ENCODE measurements at places on chromosomes 16 and 17. TPM values are rescaled to one million over a fixed set of nuclear protein-coding genes. Genes with fewer than 3 reads are reported as not detected.

DNA sequence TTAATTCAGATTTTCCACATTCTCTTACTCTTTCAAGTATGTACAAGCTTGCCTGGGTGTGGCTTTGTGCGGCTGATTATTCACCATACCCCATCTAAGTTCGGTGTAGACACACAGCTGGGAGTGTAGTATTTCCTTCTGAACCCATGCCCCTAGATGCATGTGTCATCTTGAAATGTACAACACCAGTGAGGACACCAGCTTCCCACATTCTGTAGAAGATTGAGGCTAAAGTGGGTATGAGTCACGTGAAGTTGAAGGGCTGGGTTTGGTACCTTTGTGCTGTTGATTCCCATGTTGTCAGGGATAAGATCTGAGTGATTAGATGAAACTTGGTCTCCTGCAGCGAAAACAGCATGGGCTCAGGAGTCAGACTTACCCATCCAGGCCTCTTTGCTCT is 14.6 kb upstream of the DHX8 start:
- no peaks in the 10 kb centered on the region for H3K36me3 ChIP-seq
- H3K4me1 ChIP-seq: no peaks in the 10 kb centered on the region
- DNase-seq: no peak
- no peaks in the 10 kb centered on the region for H3K27me3 ChIP-seq

Gene MPV17L
- total RNA-seq: 0.71 TPM

Gene CCL5
- 580 TPM for total RNA-seq

DNA sequence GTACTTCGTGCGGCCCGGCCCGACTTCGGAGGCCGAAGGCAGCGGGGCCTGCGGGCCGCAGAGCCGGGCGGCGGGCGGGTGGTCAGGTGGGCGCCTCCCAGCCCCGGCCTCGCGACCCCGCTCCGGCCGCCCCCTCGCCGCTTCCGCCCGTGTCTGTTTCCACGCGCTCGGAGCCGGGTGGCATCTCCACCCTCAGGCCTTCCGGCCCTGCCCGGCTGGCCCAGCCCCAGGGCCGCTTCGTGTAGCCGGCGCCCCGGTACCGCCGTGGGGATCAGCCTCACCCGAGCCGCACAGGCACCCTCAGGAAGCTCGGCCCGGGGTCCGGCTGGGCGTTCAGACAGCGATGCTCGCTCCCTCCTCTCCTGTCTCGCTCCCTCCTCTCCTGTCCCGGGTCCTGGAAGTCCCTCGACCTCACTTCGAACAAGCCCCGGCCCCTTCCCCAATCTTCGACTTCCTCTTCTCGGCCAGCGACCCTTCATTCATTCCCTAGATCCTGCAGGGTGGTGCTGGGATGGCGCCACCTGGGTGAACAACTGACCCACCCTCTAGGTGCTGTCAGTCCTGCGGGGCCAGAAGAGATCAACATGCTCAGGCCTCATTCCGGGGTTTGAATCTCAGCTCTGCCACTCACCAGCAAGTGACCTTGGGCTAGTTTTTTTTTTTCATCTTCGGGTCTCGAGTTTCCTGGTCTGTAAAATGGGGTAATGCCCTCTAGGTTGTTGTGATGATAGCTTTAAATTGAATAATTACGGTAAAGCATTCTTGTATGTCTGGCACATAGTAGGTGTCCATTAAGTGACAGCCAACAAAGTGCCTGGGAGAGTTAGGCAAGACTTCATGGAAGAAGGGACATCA is 610 bp downstream of the VPS4A start:
- peaks cover 10% of the 10 kb centered on the region for H3K4me1 ChIP-seq
- H3K27me3 ChIP-seq: no peaks in the 10 kb centered on the region
- H3K36me3 ChIP-seq: peaks cover 17% of the 10 kb centered on the region
- H3K27ac ChIP-seq: peak overlapping the region; percentile 81
- peak overlapping the region; percentile 73 for H3K4me3 ChIP-seq

DNA sequence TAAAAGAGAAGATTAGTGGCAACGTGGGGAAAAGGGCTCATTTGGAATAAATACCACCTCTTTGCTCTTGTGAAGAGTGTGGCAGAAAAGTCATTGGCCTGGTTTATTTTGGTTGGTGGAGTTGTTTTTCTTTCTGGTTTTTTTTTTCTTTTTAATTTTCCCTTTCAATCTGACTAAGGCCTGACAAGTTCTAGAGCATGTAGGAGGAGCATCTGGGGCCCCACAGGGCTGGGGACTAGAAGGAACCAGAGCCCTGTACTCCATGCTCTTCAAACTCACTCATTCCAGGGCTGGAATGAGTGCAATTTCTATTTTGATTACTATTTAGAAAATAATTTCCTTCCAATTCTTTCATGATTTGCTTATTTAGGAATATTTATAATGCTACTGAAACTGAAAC is 13.3 kb downstream of the IRX5 start:
- H3K36me3 ChIP-seq: no peaks in the 10 kb centered on the region
- H3K4me1 ChIP-seq: no peaks in the 10 kb centered on the region
- no peak for DNase-seq
- H3K27ac ChIP-seq: no peak overlapping the region
- peaks cover 18% of the 10 kb centered on the region for H3K27me3 ChIP-seq

DNA sequence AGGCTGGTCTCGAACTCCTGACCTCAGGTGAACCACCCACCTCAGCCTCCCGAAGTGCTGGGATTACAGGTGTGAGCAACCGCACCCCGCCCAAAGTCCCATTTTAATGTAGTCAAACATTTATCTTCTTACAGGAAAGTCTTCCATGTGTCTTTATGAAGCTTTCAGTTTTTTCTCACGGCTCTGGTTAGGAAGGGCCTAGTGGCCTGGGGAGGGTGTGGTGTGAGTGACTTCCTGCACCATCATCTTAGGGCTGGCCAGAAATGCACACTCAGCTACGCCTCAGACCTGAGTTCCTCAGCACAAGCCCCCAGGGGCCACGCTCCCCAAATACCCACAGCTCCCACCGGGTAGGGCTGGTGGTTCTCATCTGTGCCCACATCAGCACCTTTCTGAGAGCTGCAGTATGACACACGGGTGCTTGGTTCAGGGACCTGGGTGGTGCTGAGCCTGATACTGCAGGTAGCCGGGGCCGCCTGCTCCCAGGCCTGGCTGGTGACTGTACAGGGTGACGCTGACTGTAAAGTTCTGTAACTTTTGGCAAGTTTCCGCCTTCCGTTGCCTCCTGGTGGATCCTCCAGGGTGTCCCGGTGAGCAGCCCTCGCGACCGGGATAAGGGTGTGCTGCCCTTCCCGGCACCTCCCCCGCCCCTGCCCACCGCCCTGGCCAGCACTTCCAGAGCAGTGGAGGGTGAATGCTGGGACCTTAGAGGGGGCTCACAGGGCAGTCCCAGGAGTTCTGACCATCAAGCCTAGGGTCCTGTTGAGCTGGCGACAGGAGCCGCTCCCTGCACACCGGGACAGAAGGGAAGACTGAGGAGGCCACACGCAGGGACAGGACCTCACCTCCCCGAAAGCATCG is 52.5 kb downstream of the ZNF778 start:
- H3K36me3 ChIP-seq: peaks cover 40% of the 10 kb centered on the region
- no peaks in the 10 kb centered on the region for H3K4me1 ChIP-seq
- no peak overlapping the region for H3K27ac ChIP-seq
- H3K27me3 ChIP-seq: no peaks in the 10 kb centered on the region

DNA sequence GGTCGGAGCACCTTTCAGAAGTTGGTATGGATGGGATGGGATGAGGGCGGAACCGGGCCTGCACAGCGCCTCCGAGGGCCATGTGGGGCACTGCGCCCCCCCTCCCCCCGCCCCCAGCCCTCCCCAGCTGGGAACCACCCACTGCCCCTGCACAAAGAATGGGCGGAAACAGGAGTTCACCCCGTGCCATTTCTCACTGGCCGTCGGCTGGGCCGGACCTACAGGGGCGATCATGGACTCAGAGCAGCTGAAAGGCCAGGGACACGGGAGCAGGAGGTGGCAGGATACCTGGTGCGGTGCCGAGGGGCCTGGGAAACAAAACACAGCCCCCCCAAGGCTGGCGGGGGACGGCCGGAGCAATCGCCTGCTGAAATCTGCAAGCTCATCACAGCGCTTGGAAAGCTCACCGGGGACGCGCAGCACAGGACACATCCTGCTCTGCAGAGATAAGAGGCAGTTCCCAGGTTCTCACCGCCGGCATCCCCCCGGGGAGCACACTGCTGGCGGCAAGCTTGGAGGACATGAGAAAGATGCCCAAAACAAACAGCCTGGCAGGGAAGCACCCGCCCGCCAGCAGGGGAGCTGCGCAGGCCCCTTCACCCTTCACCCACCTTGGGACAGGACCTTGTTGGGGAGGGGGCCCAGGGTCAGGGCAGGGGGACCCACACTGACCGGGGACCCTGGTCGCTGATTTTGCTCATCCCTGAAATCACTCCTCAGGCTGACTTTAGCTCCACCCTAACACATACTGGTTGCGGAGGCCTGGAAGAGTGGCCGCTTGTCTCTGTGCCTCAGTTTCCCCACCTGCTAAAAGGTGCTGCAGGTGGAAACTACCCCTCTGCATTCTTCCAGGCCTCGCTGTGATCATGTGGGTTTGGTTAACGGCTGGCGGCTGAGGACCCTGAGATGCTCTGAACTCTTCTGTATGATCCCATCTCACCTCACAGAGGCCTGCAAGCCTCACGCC is 263.9 kb downstream of the C16orf95 start:
- no peak overlapping the region for H3K4me3 ChIP-seq
- no peak for DNase-seq
- no peak overlapping the region for H3K27ac ChIP-seq
- H3K36me3 ChIP-seq: no peaks in the 10 kb centered on the region
- no peaks in the 10 kb centered on the region for H3K27me3 ChIP-seq

- H3K36me3 ChIP-seq: no peaks in the 10 kb centered on the region
- no peak overlapping the region for H3K4me3 ChIP-seq
- H3K27ac ChIP-seq: no peak overlapping the region
- H3K27me3 ChIP-seq: no peaks in the 10 kb centered on the region
- DNase-seq: no peak
These were observed 26.2 kb downstream of the TNFRSF13B start for GRCh38 chr17:16945663-16946218.

Gene KRT28
- total RNA-seq: not detected

DNA sequence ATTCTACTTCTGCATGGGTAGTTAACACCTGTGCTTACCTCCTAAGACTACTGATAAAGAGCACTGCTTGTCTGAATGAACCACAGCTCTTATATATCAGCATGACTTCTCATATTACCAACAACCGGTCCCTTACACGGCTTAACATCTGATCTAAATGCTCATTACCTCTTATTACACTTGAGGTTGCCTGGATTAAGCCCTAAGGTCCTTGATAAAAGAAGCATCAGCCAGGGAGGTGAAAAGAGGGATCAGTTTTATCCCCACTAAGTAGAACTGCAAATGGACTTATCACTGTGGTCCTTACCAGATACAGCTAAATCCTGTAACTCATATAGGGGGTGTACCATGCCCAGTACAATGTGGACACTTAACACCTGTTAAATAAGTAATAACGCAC is 8.2 kb upstream of the RSKR start:
- peaks cover 60% of the 10 kb centered on the region for H3K36me3 ChIP-seq
- DNase-seq: no peak
- no peak overlapping the region for H3K4me3 ChIP-seq

DNA sequence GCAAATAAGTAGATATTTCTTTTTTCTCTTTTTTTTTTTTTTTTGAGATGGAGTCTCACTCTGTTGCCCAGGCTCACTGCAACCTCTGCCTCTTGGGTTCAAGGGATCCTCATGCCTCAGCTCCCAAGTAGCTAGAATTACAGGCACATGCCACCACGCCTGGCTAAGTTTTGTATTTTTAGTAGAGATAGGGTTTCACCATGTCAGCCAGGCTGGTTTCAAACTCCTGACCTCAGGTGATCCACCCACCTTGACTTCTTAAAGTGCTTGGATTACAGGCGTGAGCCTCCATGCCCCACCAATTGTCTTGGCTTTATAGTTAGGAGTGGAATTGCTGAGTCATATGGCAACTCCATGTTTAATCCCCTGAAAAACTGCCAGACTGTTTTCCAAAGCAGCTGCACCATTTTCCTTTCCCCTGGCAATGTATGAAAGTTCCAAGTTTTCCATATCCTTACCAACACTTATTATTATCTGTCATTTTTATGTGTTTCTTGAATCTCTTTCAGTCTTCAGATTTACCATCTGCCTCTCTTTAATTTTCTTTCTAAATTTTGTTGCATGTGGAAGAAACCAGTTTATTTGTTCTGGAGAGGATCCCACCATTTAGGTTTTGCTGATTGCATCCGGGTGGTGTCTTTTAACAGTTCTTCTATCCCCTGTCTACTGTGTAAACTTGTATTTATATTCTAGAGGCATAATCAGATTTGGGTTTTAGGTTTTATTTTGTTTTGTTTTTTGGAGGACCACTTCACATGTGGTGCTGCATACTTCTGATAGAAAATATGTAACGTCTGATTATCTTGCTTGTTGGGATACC is 9.9 kb upstream of the CES3 start:
- H3K36me3 ChIP-seq: no peaks in the 10 kb centered on the region
- no peak for DNase-seq
- peaks cover 16% of the 10 kb centered on the region for H3K27me3 ChIP-seq
- H3K4me1 ChIP-seq: peaks cover 7% of the 10 kb centered on the region
- no peak overlapping the region for H3K4me3 ChIP-seq
- no peak overlapping the region for H3K27ac ChIP-seq

GRCh38 chr17:38451840-38452529 is 23.7 kb downstream of the ARHGAP23 start:
- peaks cover 3% of the 10 kb centered on the region for H3K27me3 ChIP-seq
- no peak overlapping the region for H3K27ac ChIP-seq
- H3K36me3 ChIP-seq: no peaks in the 10 kb centered on the region
- no peak for DNase-seq
- no peaks in the 10 kb centered on the region for H3K4me1 ChIP-seq

- H3K4me1 ChIP-seq: no peaks in the 10 kb centered on the region
- H3K27ac ChIP-seq: no peak overlapping the region
- no peaks in the 10 kb centered on the region for H3K36me3 ChIP-seq
- no peaks in the 10 kb centered on the region for H3K27me3 ChIP-seq
- no peak overlapping the region for H3K4me3 ChIP-seq
- no peak for DNase-seq
These were observed 604.0 kb upstream of the SALL1 start for GRCh38 chr16:51755039-51755501.

Gene TP53TG3C
- total RNA-seq: not detected

Gene PRSS33
- 0.22 TPM for total RNA-seq

Gene SEPTIN12
- not detected for total RNA-seq

GRCh38 chr16:67430504-67430976 is 381 bp upstream of the HSD11B2 start:
- H3K27ac ChIP-seq: no peak overlapping the region
- DNase-seq: no peak
- H3K27me3 ChIP-seq: peaks cover 9% of the 10 kb centered on the region
- no peaks in the 10 kb centered on the region for H3K36me3 ChIP-seq
- peak overlapping the region; percentile 11 for H3K4me3 ChIP-seq

Gene TOM1L2
- total RNA-seq: 10.0 TPM

DNA sequence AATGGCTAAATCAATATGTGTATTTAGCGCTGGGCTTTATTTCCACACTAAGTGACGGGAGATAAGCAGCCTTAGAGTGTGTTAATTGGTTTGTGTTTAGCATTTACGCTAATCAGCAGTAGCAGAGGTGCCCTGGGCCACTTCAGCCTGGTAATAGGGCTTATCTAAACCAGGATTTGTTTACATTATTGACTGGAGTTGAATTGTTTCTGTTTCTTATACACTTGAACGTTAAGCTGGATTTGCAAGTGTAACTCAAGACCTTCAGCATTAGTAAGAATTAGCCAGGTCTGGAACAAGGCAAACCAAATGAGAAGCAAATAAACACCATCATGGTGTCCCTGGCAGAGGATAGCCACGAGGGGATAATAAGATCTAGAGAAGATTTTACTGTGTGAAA is 313.6 kb downstream of the HS3ST4 start:
- H3K36me3 ChIP-seq: no peaks in the 10 kb centered on the region
- no peaks in the 10 kb centered on the region for H3K4me1 ChIP-seq
- H3K4me3 ChIP-seq: no peak overlapping the region
- H3K27me3 ChIP-seq: no peaks in the 10 kb centered on the region
- DNase-seq: no peak

- no peak overlapping the region for H3K27ac ChIP-seq
- no peak for DNase-seq
- no peaks in the 10 kb centered on the region for H3K27me3 ChIP-seq
- H3K36me3 ChIP-seq: no peaks in the 10 kb centered on the region
- H3K4me3 ChIP-seq: no peak overlapping the region
These were observed 962 bp downstream of the CSHL1 start for GRCh38 chr17:63910096-63910495.
